Fibroblast of skin of right quadriceps (primary cell): ENCODE measurements at places on chromosomes 5 and 9.

DNA sequence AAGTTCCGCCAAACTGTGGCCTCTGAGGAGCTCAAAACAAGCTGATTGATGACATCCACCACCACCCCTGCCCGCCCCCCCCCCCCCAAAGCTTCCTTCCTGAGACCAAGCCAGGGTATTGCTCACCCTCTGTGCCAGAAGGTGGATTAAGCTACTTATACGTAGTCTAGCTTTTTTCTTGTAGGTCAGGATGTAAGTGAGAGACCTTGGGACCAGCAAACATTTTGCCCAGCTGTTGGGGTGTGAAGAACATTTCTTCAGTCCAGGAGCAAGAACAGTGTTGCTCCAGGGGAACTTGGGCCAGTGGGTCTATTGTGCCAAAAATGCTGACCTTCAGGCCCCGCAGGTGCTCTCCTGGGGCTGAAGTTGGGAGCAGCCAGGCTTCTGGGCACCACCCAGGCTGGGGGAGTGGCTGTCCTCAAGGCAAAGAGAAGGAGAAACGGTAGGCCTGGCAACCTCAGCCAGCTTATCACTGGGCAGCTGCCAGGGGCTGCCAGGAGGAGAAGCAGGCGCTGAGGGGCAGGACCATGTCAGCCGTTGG, 18.0 kb downstream of the NEURL1B start:
- no peak for DNase-seq

- DNase-seq: no peak
Observed at GRCh38 chr5:124951661-124952060, 205.2 kb upstream of the ZNF608 start.

DNA sequence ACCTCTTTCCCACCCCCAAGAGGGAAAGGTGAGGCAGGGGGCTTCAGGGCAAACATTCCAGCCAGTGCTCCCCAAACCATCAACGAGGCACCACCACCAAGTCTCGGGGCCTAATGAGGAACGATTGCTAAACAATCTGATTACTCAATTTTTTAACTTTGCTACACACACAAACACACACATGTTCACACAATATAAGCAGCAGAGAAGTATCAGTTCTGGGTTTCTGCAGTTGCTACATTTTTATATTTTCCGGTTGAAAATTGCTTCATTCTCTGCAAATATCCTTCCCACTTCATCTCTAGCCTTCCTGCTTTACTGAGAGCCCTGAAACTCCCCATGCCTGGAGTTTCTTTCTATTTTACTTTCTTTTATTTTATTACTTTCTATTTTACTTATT, 60.2 kb downstream of the FEM1C start:
- no peak for DNase-seq

DNA sequence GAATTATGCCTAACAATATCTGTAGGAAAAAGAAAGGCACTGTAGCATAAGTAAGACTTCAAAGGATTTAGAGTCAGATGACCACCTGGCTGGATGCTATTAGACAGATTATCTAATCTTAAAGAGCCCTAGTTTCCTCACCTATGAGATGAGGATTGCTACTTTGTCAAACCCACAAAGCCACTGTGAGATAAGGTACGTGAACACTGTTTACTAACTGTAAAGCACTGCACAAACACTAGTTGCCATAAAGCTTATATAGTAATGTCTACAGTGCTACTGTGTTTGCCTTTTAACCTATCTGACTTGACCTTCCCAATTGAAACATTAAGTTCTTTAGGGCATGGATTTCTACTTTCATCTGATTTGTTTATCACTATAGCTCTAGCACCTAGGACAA, 10.3 kb downstream of the TRMO start:
- no peak for DNase-seq

DNA sequence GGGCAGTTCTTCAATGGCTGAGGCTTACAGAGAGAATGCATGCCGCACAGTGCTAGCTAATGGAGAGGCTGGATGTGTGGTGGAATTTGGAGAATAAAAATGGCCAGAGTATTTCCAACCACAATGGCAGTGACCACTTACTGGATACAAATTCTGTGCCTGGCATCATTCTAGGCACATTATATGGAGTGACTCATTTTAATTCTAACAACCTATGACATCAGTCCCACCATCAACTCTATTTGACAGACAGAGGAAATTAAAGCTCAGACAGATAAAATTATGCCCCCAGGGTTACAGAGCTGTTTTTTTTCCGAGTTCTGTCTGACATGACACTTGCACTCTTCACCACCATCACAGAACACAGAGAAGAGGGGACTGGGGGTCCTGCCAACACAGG, 105.6 kb upstream of the IL12B start:
- no peak for DNase-seq

DNA sequence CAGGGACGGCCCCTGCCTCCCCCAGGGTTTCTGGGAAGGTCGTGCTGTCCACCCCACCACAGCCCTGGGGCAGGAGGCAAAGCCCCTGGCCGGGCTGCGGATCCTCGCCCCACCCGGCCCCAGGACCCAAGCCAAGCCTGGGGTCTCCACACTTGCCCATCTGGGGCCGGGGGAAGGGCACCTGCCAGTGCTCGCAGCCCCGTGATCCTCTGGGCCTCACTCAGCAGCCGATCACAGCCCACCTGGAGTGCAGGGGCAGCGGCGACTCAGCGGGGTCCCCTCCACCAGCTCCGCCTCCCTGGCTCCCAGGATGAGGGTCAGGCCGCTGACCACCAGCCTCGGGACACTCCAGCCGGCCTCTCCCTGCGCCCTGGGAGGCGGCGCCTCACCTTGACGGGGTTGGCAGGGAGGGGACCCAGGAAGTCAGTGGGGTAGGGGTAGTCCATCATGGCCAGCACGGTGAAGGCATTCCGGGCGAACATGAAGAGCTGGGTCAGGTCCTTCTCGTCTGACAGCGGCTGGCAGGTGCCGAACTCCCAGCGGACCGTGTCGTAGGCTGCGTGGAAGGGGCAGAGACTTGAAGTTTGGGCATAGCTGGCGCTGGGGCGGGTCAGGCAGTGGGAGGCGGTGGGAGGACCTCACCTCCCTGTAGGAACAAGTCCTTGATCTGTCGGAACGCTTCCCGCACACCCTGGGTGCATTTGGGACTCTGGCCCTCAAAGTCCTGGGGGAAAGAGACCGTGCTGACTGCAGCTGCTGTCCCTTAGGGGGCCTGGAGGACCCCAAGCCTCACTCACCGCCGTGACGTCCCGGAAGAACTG, 1.8 kb downstream of the DPP7 start:
- no peak for DNase-seq

DNA sequence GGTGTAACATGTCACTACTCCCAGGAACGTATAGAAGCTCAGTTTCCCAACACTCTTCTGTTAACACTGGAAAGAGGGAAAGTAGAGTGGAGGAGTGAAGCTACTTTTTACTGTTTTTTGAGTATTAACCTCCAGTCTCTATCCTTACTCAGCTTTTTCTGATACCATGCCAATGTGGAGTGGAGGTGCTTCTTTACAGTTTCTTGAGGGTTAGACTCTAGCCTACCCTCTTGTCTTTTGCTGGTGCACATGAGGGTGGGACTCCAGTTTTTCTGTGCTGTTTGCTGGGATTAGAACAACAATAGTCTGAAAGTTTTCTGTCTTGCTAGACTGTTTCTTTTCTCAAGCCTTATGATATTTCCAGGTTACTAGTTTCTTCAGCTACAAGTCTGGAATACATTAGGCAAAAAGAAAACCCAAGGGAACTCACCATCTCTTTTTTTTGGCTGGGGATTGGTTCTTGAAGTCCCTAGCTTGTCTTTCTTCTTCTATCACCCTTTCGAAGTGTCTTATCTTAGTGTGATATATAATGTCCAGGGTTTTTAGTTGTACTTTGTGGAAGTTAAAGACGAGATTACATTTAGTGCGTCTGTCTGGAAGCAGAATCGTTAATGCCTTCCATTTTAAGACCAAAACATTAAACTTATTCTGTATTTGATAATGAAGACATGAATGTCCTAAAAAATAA, 35.9 kb downstream of the PRR16 start:
- no peak for DNase-seq

DNA sequence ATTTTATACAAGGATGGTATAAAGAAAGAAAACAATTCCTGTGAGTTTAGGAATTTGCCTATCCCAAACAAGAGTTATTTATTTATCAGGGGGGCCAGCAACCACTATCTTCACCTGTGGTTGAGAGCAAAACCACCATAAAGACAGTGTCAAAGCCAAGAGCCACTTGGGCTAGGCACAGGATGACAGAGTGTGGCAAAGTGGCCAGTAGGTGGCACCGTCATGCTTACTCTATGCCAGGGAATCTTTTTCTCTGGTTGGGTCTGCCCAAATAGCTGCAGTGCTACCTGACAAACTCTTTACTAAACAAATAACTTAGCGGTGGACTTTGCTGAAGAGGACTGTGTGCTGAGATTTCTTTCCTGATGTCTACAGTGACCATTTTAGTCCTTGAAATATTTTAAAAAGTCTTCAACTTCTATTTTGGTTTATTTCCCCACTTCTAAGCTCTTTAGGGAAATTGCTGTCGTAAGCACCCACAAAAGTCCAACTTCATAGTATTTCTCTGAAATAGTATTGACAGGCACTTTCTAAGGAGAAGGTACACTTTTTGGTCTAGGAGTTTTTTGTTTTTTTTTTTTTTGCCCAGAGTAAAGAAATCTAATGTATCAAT, 285.0 kb downstream of the RFX3 start:
- peak; percentile 60 for DNase-seq

DNA sequence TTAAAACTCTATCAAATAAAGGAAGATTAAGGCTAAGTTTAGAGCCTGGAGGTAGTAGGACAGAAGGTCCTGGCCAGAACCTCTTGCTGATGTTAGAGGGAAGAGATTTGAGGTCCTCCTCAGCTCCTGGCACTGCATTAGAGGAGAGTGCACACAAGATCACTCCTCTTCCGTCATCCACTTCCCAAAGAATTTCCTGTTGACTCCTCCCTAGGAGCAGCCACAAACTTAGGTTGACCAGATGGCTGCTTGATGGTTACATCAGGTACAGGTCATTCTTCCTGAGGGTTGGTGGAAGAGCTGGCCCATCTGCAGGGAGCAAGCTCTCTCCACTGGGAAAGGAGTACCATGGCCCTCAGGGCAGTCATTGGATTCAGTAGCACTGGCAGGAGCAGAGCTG, 93.9 kb upstream of the IL33 start:
- DNase-seq: no peak

- DNase-seq: peak; percentile 58
Observed at GRCh38 chr9:129131300-129132145, 20.3 kb downstream of the PTPA start.

DNA sequence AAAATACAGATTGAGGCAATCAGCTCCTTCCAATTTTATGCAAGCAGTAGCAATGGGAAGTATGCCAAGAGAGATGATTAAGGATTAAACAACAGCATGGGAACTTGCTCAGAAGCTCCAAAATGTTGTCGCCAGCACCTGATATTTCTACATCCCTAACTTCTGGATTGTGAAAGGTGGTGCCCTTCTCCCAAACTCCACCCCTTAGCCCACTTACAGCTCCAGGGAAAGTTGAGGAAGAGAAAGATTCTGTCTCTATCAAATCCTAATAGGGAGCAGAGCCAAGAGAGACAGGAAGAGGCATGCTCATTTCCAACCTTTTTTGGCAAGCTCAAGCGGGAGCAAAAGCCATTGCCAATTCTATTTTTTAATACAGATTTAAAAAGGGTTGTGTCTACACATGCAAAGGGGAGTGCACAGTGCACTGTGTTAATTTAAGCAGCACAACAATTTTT, 92.4 kb upstream of the NR3C1 start:
- peak; percentile 89 for DNase-seq

- DNase-seq: no peak
Observed at GRCh38 chr5:114327987-114328386, 33.9 kb upstream of the KCNN2 start.

- DNase-seq: no peak
Observed at GRCh38 chr5:1193591-1193985, 7.8 kb upstream of the SLC6A19 start.

GRCh38 chr9:83167126-83167525, 104.2 kb upstream of the RASEF start:
- DNase-seq: no peak

DNA sequence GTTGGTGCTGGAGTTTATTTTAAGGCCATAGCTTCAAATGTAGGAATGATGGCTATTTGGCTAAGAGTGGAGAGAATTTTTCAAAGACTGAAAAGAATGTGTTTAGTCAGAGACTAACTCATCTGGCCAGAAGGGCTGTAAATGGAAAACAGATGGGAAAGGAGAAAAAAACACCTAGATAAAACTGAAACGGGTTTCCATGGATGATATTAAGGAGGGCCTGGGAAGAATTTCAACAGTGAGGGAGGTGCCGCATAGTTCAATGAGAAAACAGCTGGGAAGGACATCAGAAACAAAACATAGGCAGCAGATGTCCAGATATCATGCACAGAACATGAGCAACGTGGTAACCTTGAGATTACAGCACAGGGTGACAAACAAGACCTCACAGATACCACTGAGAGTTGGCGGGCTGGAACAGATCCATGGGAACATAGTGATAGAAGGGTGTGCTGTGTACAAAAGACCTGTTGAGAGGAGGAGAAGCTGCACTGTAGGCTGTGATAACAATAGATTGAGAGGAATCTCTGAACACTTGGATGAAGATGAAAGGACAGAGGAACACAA, 31.2 kb upstream of the RAD23B start:
- DNase-seq: peak; percentile 95

GRCh38 chr5:88833371-88834130, 49.4 kb downstream of the MEF2C start:
- peak; percentile 79 for DNase-seq

GRCh38 chr9:91889161-91889911, 60.7 kb downstream of the ROR2 start:
- DNase-seq: no peak
